Heart left ventricle (tissue), 16 donors: ENCODE measurements at places on chromosomes 16 and 17. TPM values are rescaled to one million over a fixed set of nuclear protein-coding genes. Genes with fewer than 3 reads are reported as not detected.

Gene ARHGAP44
- 15.7 TPM for total RNA-seq

- DNase-seq: peak; percentile 58
Observed at GRCh38 chr17:29369831-29370735, 20.1 kb upstream of the TAOK1 start.

GRCh38 chr16:29310852-29311314 is 95.6 kb downstream of the NPIPB11 start:
- DNase-seq: no peak

Gene KRT33A
- not detected for total RNA-seq

Gene ARHGAP27
- 19.7 TPM for total RNA-seq

DNA sequence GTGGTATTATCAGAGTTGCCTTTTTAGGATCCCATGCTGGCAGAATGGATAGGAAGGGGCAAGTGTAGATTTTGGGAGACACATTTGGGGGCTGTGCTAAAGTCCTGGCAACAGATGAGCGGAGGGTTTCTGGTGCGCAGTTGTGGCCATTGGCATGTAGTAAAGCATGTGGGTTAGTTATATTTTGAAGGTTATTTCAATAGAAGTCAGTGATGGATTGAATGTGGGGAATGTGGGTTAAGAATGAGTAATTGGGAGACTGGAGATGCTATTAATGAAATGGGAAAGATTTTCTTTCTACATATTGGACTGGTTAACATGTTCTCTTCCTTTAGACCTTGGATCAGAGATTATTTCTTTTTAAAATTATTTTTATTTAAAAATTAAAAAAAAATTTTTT is 10.0 kb downstream of the DUS2 start:
- no peak for DNase-seq

GRCh38 chr17:43360376-43360738 is 38.4 kb upstream of the ARL4D start:
- peak; percentile 44 for DNase-seq

- DNase-seq: peak; percentile 4
Observed at GRCh38 chr17:57956291-57957119, 1.3 kb upstream of the CUEDC1 start.

DNA sequence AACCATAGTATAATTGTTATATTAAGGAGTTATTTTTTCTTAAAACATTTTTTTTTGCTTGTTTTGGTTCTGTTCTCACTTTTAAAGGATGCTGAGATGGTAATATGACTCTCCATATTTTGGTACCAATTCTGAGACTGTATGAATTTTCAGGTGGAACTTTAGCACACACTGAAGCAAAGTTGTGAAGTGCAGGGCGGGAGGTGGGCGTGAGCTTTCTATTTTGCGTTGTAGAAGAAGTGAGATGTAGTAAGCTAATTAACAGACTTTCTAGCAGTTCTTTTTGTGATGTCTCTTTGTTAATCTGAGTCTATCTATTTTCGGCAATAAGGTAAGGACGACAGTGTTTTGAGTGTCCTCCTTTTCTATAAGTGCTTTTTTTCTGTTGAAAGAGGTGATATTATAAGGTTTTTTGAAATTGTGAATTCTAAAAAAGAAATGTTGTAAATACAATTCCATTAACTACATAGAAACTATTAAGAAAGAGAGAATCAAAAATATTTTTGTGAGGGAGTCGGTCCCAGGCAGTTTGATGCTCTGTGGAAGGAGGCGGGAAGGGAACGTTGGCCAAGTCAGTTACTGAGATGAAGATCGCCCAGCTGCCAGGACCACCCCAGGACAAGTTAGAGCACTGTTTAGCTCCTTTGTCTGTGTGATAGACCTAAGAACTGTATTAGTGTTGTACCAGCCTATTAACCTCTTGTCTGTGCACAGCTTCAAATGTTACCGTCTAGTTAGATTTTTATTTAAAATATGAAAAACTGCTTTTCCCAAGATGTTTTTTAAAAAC is 65.0 kb downstream of the CCDC182 start:
- no peak for DNase-seq
